ENCODE measurements at places on chromosomes 7 and 10.

GRCh38 chr10:132035476-132035875 is 30.3 kb upstream of the JAKMIP3 start:
- DNase-seq: peak; percentile 21

- DNase-seq: no peak
Measured at GRCh38 chr10:21145751-21146435, 248.8 kb upstream of the NEBL start.

- no peak for DNase-seq
Measured at GRCh38 chr10:114061148-114061547, 17.5 kb downstream of the ADRB1 start.

DNA sequence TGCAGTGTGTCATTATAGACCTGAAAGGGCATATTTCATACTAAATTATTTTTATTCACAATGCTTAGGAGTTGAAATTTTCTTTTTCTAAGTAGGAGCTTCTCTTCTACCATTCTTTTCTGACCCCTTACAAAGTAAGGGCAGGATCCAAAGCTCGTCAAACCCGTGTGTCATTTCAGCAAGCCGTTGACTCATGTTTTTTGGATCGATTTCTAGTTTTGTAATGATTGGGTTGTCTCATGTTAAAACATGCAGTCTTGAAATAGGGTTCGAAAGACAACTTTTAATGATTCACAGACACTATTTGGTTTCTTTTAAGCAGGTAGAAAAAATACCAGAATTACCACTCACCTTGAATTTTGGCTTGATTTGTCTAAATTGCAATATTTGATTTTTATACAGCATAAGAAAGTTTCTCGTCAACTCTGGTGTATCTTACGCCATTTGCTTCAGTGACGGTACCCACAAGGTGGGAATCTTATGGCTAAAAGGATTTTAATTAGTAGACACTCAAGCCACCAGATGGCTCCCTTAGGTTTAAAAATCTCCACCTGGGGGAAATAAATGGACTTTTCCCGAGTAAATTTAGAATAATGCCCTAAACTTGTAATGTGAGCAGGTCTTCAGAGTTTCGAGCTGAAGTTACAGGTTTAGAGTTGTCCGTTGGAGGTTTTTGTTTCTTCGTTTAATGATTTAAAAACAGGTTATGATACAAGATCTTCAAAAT is 283.4 kb downstream of the CCDC3 start:
- no peak for DNase-seq

DNA sequence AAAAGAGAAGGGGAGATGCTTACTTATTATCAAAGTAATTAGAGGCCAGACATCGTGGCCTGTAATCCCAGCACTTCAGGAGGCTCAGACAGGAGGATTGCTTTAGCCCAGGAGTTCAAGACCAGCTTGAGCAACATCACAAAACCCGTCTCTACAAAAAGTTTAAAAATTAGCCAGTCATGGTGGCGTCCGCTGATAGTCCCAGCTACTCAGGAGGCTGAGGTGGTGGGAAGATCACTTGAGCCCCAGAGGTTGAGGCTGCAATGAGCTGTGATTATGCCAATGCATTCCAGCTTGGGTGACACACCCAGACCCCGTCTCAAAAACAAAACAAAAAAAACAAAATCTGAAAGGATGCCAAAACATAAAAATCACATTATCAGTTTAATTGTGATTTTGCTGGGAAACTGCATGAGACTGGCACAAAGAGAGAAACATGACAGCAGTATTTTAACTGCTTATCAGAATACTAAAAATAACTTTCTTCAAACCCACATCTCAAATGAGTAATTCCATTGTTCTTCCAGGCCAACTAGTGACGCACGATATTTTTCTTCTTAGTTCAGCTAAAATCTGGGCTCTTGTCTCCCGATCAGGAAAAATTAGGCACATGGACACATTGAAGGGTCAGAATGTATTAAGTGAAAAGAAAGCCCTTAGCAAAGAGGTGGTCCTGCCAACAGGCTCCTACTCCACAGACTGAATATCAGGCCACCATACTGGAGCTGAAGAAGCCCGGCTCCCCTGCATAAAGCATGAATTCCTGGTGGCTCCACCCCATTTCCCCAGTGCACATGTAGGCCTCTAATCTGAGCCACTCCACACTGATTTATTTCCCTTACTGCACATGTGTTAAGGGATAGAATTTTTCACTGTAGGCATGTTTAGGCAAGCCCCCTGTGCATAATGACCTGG is 9.6 kb upstream of the CCM2 start:
- DNase-seq: no peak

GRCh38 chr7:22292531-22292930 is 64.4 kb downstream of the RAPGEF5 start:
- DNase-seq: no peak
